ENCODE measurements at places on chromosomes 6 and 20.

GRCh38 chr6:144753023-144753705 is 468.0 kb downstream of the UTRN start:
- DNase-seq = no peak

DNA sequence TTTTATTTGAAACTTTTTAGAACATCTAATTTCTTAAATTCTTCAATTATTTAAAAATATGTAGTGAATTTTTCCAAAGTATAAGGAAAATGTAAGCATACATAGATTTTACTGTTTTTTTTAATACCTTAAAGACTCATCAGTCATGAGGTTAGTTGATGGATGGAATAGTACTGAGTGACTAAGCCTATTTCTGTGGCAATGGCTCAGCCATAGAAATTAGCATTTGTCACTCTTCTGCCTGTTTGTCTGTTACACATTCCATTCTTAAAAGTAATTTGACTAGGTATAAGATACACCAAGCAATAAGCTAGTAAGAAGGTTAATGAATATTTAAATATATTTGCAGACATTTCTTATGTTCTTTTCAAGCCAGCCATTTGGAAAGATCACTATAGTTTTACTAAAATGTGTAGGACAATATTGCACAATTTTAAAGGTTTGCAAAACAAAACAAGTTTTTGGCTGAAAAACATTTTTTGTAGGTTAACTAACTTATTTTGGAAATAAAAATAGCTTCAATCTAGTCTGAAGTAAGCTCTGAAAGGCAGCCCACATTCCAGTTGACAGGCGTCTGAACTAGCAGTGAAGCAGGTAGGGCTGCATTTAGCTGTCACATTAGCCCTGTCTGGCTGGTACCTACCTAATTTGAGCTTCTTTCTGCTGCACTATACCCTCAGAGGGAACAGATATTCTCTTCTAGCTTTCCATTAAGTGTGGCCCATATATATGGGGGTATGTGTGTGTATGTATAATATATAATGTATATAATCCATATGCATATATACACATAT is 385.7 kb downstream of the GRIK2 start:
- DNase-seq = no peak

DNA sequence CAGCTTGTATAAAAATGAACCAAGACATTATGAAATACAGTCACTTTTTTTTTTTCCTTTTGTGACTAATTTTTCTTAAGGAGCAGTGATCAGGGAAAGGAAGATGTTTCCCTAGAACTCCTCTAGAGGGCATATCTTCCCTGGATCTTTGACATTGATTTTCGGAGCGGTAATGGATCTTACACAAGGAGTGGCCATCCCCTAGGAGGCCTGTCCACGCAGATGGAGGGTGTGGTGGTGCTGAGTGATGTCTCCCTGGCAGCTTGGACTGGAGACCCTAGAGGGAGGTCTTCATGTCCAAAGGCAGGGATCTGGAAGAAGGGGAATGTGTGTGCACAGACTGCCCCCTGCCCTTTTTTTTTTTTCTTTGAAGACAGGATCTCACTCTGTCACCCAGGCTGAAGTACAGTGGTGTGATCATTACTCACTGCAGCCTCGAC is 7.0 kb upstream of the KIFC1 start:
- no peak for DNase-seq

DNA sequence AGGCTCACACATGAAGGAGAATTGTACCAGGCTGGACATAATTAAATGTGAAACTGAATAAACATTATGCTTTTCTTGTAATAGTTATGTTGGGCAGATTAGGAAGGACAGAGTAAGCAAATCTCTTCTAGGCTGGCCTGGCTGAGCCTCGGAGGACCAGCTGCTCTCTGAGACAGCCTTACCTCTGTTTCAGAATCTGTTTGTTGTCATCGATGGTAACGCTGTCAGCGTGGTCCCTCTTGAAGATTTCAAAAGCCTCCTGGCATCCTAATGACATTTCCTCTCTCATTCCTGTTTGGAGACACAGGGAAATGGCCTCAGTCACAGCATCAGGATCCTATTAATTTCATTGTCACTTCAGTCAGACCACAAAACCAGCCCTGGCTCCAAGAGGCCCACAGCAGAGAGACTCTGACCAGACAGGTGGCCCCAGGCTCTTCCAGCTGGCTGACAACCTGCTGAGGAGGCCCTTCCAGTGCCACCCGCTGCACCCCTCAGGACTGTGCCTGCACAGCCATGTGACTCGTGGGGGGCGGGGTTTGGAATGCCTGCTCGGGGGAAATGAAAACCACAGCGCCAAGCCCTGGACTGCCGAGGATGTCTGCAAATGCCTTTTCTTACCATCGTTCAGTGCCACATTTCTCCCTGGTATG is 108.5 kb upstream of the KCNK16 start:
- peak; percentile 78 for DNase-seq

GRCh38 chr6:144768551-144769075 is 483.5 kb downstream of the UTRN start:
- DNase-seq = no peak

- DNase-seq = peak; percentile 23
These were observed 481.3 kb upstream of the CITED2 start for GRCh38 chr6:139855671-139856311.

GRCh38 chr6:56079751-56080540 is 167.4 kb downstream of the COL21A1 start:
- DNase-seq = no peak

- no peak for DNase-seq
These were observed 47.7 kb upstream of the DACT2 start for GRCh38 chr6:168367285-168367751.

GRCh38 chr6:102114402-102114801 is 720.9 kb downstream of the GRIK2 start:
- no peak for DNase-seq

- DNase-seq = no peak
These were observed 59.0 kb downstream of the THEMIS start for GRCh38 chr6:127841811-127842210.

GRCh38 chr6:19712012-19712688 is 125.0 kb upstream of the ID4 start:
- no peak for DNase-seq

DNA sequence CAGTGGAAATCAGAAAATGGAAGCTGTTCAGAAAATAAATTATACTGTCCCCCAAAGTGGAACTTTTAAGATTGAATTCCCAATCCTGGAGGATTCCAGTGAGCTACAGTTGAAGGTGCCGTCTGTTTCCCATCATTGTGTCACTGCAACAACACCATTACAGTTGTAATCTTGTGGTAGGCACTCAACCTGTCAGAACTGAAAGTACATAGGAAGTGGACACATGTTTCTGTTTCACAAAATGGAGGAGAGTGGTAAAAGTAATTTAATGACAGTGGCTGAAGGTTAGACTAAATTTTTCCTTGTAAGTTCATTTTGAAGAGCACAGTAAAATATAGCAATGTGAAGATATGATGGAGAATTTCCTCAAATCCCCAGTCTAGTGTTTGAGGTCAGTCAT is 70.0 kb downstream of the CD109 start:
- no peak for DNase-seq

GRCh38 chr20:11378252-11378651 is 539.4 kb upstream of the BTBD3 start:
- no peak for DNase-seq

- peak; percentile 82 for DNase-seq
These were observed 123.3 kb upstream of the COL21A1 start for GRCh38 chr6:56370561-56371211.

- peak; percentile 5 for DNase-seq
These were observed 380.0 kb upstream of the MARCKS start for GRCh38 chr6:113476937-113477839.

- DNase-seq = no peak
These were observed 74.9 kb upstream of the BMP5 start for GRCh38 chr6:55950071-55950814.

DNA sequence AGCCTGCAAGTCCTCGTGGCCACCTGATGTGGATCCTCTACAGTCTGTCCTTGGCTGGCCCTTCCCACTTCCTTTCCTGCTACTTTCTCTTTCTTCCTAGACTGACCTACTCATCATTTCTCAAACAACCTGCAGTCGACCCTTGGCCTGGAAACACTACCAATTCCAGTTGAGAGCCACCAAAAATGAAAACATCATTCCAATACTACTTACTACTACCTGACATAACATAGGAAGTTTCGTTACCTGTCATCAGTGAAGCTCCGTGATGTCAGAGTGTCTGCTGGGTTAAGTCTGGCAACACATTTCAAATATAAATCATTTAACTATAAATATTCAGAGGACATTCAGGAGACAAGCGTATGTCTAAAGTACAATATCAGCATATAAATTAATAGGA is 13.8 kb downstream of the GZF1 start:
- no peak for DNase-seq

DNA sequence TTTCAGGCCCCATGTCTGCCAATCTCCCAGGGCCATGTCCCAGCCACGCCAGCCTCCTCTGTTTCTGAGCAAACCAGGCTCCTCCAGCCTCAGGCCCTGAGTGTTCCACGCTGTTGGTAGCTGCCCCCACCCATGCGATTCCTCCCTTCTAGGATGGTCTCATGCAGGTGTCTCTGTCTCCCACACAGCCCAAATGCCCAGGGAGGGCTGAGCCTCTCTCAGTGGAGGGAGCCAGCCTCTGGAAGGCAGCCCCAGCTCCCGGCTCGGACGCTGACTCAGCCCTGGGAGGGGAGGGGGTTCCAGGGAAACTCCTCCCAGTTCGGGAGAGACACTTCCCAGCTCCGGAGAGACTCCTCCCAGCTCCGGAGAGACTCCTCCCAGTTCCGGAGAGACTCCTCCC is 122.9 kb upstream of the AFDN start:
- DNase-seq = no peak

- no peak for DNase-seq
These were observed 8.0 kb upstream of the SIRPD start for GRCh38 chr20:1565461-1565860.

DNA sequence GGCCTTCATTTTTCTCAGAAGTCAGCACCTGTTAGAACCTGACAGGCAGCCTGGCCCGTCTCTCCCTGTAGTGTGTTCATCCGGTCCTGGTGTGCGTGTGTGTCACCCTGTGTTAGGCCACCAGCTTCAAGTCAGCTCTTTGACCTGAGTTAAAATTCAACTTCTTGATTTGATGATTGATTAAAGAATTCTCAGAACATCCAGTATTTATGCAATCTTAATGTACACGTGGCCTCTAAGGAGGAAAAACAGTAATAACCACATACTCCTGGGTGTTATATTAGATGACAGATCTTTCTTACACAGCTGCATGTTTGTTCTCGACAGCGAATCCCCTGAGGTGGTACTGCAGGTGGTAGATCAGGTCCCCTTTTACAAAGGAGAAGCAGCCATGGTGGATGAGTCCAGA is 19.1 kb upstream of the TMEM217 start:
- DNase-seq = no peak

GRCh38 chr6:167090171-167090570 is 32.7 kb upstream of the CCR6 start:
- no peak for DNase-seq

GRCh38 chr6:90816764-90817163 is 229.9 kb upstream of the MAP3K7 start:
- DNase-seq = no peak

DNA sequence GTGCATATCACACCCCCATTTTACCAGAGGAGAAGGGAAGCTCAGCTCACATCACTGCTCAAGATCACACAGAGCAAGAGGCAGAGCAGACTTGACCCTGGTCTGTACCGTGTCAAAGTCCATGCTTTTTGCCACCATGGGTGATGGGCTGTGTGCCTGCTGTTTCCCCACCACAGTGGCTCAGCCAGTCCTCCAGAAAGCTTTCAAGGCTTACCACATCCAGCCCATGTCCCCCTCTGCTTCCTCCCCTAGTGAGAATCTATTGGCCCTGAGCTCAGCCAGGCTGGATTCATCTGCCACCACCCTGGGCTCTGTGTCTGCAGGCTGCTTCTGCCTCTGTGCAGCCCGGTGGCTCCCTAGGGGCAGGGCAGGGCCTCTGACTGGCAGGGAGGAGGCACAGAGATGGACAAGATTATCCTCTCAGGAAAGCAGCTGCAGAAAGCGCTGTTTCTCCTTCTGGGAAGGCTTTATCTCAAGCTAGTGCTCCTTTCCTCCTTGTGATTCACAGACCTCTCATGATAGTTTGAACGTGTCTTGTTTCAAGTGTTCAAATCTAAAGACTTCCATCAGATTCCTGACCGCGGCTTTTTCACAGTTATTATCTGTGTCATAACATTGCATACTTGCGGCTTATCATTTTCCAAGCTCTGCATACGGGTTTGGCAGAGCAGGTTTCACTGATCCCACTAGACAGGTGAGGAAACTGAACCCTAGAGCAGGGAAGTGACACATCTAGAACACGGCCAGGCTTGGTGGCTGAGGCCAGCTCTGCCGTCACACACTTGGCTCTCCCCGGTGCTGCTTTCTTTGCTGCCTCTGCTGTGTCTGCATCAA is 37.4 kb downstream of the VEGFA start:
- no peak for DNase-seq

GRCh38 chr6:18185624-18186023 is 30.4 kb downstream of the KDM1B start:
- no peak for DNase-seq

GRCh38 chr6:46993846-46994245 is 48.3 kb downstream of the ADGRF1 start:
- no peak for DNase-seq

DNA sequence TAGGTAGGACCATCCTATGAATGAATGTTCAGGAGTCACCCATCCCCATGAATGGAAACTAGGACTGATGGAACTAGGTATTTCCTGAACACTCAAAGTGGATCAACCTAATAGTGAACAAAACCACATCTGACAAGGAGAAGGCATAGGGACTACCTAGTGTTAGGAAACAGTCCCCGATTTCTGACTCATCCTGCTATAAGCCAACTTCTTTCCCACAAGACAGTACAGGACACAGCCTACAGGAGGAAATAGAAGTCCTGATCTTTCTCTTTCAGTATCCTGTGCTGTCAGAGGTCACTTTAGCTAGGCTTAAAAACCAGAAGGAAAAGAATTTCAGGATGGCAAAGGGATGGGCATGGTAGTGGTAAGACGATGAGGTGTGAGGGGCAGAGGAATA is 19.5 kb upstream of the GMDS start:
- DNase-seq = no peak

- peak; percentile 89 for DNase-seq
These were observed 577 bp downstream of the LSM14B start for GRCh38 chr20:62122654-62123449.

DNA sequence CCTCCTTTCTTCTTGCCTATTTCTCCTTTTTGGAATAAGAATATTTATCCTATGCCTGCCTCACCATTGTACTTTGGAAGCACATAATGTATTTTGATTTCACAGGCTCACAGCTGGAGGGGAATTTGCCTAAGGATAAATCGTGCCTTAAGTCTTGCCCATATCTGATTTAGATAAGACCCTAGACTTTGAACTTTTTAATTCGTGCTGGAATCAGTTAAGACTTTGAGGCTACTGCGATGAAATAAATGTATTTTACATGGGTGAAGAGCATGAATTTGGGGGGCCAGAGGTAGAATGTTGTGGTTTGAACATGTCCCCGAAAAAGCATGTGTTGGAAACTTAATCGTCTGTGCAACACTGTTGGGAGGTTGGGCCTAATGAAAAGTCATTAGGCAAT is 648.8 kb downstream of the EPHA7 start:
- DNase-seq = no peak

- no peak for DNase-seq
These were observed 51.6 kb upstream of the MLIP start for GRCh38 chr6:54059683-54060082.

- DNase-seq = no peak
These were observed 4.2 kb downstream of the HLA-G start for GRCh38 chr6:29831776-29832175.
